Hematopoietic multipotent progenitor cell (in vitro differentiated cells): ENCODE measurements at places on chromosomes 4 and X.
A peak's percentile ranks its signal among the peaks of the same experiment; 100 is the strongest.

- DNase-seq, result no peak
Observed at GRCh38 chr4:188647820-188648370, 508.7 kb downstream of the TRIML1 start.

GRCh38 chr4:43564107-43564506 lies 671.6 kb downstream of the GRXCR1 start:
- DNase-seq, result no peak

- DNase-seq, result no peak
Observed at GRCh38 chr4:2803624-2804448, 11.0 kb downstream of the SH3BP2 start.

GRCh38 chrX:49230500-49231232 lies 2.5 kb downstream of the CACNA1F start:
- peak; percentile 55 for DNase-seq

- DNase-seq, result no peak
Observed at GRCh38 chrX:9196961-9197640, 163.2 kb upstream of the FAM9B start.

- DNase-seq, result no peak
Observed at GRCh38 chr4:102478186-102478585, 23.0 kb upstream of the NFKB1 start.

- no peak for DNase-seq
Observed at GRCh38 chr4:121213940-121214339, 49.8 kb upstream of the TNIP3 start.

DNA sequence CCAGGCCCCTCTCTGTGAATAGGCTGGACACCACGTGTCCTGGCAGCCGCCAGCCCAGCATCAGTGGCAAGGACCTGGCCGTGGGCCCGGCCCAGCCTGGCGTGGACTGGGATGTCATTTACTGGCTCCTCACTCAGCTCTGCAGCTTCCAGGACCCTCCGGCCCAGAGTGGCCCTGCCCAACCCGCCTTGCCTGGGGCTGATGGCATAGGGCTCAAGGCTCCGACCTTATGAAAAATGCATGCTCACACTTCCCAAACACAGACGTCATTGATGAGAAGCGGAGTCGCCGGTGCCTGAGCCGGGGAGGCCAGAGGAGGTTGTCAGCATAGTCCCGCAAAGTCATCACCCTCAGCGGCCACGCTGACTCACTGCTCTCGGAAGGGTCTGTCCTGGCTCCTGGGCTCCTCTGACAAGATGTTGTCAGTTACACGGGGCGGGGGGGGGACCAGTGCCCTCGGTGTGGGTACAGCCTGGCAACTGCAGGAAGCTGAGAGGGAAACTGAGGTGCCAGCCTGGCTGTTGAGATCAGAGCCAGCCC lies 14.3 kb downstream of the CFAP99 start:
- DNase-seq, result peak; percentile 40

DNA sequence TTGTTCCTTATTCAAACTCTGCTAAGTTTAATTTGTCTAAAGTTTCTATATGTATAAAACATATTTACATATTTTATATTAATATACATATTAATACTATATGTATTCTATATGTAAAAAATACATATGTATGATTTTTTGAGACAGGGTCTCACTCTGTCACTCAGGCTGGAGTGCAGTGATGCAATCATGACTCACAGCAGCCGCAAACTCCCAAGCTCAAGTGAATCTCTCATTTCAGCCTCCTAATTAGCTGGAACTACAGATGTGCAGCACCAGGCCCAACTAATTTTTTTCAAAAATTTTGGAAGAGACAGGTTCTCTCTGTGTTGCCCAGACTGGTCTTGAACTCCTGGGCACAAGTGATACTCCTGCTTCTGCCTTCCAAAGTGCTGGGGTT lies 684.9 kb downstream of the TRAM1L1 start:
- DNase-seq, result no peak

GRCh38 chr4:173609158-173609557 lies 79.1 kb upstream of the HAND2 start:
- DNase-seq, result no peak

DNA sequence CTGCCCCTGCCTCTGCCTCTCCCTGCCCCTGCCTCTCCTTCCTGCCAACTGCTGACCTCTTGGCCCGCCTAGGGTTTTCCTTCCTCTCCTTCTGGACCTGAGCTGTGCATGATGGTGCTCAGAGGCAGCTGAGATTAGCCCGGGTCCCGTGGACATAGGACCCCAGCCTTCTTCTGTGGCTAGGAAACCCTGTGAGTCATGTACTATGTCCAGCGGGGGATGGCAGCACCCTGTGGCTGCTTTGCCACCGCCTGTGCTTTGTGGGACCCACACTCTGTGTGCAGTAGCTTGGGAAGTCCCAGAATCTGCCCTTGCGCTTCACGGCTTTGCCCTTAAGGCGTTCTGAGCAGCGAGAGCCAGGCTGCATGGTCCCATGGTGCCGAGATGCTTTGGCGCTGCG lies 105.5 kb upstream of the PSAPL1 start:
- DNase-seq, result no peak

DNA sequence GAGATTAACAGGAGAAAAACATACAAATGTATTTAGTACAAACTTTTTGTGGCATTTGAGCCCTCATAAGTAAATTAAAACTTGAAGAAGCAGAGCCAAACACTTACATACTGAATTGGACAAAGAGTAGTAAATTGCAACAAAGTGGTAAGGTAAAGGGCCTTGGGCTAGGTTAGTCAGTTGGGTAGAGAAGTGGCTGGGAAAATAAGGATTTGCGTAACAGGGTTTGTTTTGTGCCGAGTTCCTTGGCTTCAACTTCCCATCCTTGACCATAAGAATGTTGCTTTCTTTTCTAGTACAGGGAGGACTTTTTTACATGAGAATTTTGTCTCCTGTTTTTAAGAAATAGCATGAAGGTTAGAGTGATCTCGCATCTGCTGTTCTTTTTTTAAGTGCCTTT lies 33.3 kb upstream of the DSPP start:
- DNase-seq, result no peak

GRCh38 chr4:64582492-64582891 lies 173.2 kb upstream of the TECRL start:
- DNase-seq, result no peak

DNA sequence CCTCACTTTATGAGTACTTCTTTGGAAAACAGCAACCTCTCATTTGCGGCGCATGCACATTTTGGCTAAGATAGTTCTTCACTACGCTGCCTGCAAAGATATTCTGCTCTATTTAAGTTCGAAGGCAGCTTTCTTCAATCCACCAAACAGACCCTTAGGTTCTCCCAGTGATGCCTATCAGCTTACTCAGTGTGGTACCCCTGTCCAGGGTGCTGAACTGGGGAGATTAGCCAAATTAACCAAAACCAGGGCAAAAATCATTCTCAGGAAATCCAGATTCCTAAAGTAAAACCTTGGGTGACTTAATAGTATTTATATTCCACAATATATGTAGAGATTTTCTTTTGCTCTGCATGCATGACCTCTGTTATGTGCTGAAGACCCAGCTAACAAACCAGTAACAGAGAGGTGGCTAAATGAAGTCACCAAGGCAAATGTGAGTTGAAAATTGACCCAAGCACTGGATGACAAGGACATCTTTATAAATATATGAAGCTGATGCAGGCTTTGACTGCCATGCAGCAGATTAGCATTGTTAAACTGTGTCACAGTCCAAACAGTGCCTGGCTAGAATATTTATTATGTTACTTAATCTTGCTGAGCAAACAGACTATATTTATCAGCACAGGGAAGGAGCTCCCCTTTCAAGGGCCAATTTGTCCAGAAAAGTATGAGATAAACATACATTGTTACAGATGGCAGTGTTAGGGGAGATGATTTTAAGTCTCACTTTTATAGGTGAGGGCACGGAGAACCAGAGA lies 418.2 kb downstream of the STIM2 start:
- no peak for DNase-seq

- DNase-seq, result no peak
Observed at GRCh38 chr4:140056015-140056414, 98.0 kb downstream of the MAML3 start.

GRCh38 chr4:26148927-26149326 lies 171.9 kb upstream of the RBPJ start:
- DNase-seq, result no peak

GRCh38 chrX:154123241-154124219 lies 20.5 kb upstream of the OPN1LW start:
- peak; percentile 41 for DNase-seq

GRCh38 chrX:17521871-17522693 lies 147.1 kb downstream of the NHS start:
- no peak for DNase-seq

DNA sequence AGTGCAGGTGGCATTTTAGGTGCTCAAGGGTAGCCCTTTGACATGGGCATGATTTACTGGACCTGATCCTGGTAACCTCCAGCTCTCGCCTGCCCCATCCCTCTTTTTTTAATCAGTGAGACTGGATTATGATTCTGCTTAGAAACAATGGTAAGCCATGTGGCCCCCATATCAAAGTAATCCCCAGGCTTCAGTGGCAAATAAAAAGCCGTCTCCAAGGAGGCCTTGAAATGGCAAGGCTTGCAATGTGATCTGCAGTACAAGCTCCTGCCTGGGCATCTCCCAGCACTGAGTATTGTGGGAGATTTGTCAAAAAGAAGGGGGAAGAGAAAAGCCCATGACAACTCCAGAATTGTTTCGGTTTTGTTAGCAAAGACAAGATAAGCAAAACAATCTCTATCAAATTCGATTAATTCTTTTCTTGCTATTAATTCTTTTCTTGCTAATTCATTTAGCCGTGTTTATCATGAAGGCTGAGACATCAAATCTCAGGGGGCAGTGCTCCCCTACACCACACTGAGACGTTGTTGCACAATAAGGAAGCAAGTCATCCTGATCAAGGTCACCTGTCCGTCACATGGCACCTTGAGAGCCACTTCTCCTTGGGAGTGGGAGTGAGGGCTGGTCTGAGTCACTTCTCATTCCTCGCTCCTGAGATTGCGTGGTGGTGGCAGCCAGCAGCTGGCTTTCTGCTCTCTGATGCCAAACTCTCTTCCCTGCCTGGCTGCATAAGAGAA lies 312.7 kb upstream of the GATB start:
- DNase-seq, result no peak

GRCh38 chr4:140135529-140136088 lies 18.4 kb downstream of the MAML3 start:
- DNase-seq, result no peak

DNA sequence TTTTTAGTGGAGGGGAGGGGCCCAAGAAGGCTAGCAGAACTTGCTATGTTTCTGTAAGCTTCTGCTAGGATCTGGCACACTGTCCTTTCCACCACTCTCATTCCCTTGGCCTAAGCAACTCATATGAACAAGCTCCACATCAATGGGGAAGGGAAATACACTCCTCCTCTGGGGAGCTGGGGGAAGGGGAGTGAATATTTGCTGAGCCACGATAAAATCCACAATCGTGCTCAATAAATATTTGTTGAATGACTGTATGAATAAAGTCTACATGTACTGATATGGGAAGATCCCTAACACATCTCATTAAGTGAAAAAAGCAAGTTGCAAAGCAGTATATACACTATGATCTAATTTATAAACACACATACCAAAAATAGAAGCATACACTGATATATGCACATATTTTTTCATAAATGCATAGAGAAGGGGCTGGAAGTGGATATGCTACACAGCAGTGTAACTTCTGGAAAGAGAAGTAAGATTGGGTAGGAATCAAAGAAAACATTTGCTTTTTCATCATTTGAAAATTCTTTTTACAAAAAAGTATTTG lies 95.8 kb upstream of the EFHC2 start:
- no peak for DNase-seq

DNA sequence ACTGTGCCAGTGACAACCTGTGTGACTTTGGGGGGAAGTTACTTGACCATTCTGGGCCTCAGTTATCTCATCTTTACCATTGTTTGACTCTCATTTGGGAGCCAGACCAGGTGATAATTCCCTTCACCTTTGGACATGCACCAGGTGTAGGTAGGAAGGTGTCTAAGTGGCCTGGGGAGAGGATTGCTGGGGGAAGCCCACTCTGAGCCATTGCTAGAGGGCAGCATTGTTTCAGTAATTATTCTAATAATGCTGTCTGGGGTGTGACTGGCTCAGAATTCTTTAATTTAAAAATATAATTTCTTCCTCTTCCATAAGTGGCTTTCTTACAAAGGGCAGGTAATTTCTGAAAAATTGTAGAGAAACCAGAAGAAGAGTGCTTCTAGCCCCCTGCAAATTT lies 104.3 kb downstream of the RTL9 start:
- DNase-seq, result peak; percentile 4

- no peak for DNase-seq
Observed at GRCh38 chrX:46929439-46930261, 17.4 kb downstream of the JADE3 start.

DNA sequence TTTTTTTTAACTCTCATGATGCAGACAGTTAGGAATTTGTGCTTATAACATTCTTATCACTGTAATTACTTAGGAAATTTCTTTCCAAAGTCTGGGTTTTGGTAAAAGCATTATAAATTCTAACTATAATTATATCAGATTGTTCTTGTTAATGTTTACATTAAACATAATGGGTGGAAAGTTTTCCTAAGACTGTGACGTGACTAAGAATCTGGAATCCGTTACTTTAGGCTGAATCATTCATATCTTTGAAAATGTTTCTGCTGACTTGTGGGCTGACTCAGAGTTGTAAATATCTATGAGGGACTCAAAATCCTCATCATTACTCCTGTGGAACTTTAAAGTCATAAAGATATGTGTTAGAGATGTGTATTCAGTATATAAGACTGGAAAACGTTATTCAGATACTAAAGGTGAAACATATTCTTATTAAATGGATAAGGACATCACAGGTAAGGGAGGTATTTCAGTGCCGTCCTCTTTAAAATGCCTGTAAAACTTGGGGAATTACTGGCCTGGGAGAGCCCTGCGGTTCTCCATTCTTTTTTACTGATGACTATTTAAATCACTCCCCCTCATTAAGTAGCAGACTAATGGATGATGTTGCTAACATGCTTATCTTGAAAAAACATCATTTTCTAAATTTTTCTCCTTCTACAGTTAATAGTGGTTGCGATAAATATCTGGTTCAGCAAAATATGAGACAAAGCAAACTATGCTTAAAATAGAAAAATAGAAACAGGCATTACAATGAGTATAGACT lies 159.0 kb downstream of the DCLK2 start:
- no peak for DNase-seq

- no peak for DNase-seq
Observed at GRCh38 chrX:129823522-129823921, 20.2 kb downstream of the ZDHHC9 start.

DNA sequence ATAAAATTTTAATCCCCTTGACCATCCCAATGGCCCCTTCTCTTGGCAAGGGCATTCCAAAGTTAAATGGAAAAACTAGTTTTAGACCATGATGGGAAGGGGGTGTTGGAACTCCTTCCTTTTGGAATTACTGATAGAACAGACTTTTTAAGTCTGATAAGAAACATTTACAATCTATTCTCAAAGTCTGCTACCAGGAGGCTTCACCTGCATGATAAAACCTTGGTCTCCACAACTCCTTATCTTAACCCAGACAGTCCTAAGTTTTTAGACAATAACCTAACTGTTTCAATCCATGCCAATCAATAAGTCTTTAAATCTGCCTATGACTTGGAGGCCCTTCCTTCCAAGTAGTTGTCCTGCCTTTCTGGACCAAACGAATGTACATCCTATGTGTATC lies 63.9 kb upstream of the PGRMC2 start:
- no peak for DNase-seq
